ENCODE measurements at places on chromosomes 3 and 15.

- DNase-seq: no peak
Measured at GRCh38 chr15:69713726-69714559, 261.3 kb downstream of the RPLP1 start.

GRCh38 chr3:12999147-13000140 is 73.8 kb downstream of the IQSEC1 start:
- DNase-seq: no peak

GRCh38 chr3:164377466-164377865 is 700.8 kb downstream of the SI start:
- DNase-seq: no peak

GRCh38 chr15:50241684-50242450 is 23.7 kb downstream of the HDC start:
- no peak for DNase-seq

DNA sequence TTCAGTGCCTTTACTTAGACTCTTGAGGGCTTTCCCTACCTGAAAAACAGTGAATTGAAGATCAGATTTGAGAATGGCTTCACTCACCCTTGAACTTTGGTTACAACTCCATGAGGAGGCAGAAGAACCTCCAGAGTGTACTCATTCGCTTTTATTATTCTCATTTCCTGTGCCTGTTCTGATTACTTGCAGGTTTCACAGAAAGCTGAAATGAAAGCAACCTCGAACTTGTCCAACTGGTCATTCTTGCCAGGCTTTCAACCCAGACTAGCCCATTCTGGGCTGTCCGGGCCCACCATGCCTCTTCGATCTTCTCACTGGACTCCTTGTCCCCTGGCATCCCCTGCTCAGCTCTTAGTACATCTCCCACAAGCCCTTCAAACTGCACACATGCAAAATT is 20.2 kb upstream of the THUMPD3 start:
- no peak for DNase-seq

DNA sequence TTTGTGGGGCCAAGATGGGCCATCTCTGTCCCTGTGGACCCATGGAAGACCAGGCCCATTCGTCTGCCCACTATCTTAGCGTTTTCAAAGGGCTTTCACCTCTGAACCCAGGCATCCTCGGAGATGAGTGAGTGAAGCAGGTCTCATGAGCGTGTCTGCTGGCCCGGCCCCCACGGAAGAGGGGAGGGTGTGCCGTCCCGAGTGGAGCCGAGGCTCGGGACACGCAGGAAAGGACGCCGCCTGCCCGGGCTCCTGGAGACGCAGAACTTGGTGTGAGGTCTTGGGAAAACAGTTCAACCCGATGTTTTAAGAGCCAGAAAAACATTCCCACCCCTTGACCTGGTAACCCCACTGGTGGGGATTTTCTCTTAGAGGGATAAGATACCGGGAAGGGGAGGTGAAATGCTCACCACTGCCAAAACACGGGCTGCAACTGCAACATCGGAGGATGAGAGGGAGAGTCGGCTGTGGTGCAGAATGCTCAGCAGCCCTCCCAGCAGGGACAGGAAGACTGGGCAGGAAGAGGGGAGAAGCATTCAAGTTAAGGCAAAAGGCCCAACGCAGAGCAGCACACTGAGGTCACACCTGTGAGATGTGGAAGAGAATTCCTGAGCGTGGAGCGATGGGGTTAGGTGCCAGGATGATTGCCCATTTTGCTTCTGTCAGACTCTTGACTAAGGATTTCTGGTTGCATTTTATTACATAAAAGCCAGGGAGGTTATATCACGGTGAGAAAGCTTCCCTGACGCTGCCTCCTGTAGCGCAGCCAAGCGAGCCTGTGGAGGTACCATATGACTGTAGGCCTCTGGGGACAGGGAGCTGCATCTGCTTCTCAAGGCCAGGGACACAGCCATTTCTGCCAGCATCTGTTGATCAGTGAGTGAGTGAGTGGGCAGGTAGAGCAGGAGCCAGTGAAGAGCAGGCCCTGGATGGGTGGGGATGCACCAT is 14.1 kb upstream of the STAB1 start:
- no peak for DNase-seq

DNA sequence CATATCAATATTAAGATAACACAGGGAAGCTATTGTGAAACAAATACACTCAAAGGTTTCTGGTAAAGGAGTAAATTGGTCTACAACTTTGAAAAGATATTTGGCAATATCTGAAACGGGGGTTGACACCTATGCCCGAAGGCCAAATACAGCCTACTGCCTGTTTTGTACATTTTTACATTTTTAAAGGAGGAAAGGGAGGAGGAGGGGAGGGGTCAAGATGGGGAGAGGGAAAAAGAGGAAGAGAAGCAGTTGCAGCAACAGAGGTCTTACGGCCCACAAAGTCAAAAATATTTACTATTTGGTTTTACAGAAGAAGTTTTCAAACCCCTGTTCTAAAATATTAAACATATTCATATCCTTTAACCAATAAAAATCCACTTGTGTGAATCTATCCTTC is 94.2 kb downstream of the FMN1 start:
- DNase-seq: no peak

- DNase-seq: no peak
Measured at GRCh38 chr15:80437334-80437891, 33.2 kb downstream of the ARNT2 start.

DNA sequence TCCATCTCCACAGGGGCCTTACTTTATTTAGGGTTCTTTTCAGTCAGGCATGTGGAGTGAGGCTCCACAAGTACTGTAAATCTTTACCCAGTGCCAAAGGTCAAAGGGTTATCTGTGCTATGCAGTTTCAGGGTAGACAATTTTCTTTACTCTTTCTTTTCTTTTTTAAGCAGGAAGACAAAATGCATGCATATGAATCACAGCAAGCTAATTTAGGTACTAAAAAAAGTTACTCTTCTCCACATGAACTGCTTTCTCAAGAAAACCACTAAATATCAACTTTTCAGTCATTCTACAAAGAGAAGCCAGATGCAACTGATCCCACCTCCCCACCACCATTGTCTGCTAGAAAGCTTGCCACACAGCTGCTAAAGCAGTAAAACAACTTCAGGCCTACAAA is 73.3 kb upstream of the PYGO1 start:
- no peak for DNase-seq

GRCh38 chr3:139534455-139534812 is 5.1 kb downstream of the RBP1 start:
- DNase-seq: peak; percentile 55

- DNase-seq: no peak
Measured at GRCh38 chr3:168100777-168101492, 5.2 kb upstream of the GOLIM4 start.

DNA sequence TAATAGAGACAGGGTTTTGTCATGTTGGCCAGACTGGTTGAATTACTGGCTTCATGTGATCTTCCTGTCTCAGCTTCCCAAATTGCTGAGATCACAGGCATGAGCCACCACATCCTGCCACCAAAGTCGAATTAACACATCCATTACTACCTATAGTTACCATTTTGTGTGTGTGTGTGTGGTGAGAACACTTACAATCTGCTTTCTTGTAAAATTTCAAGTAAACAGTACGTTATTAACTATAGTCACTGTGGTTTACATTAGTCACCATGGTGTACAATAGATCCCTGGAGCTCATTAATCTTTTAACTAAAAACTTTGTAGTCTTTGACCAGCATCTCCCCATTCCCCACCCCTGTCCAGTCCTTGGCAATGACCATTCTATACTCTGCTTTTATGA is 270.0 kb downstream of the NAALADL2 start:
- DNase-seq: no peak

DNA sequence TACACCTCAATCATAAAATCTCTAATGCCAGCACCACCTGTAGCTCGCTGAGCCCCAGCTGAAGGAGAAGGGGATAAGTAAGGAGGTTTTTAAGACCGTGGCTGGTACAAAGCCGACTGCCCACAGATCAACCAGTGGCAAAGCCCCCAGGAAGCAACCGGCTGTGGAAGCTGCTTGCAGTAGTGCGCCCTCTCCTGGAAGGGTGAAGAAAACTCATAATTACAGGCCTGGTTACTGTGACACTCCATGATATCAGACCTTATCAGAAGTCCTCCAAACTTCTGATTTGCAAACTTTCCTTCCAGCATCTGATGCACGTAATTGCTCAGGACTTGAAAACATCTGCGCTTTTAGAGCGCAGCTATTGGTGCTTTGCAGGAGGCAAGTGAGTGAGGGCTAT is 63.1 kb upstream of the MCTP2 start:
- DNase-seq: no peak

DNA sequence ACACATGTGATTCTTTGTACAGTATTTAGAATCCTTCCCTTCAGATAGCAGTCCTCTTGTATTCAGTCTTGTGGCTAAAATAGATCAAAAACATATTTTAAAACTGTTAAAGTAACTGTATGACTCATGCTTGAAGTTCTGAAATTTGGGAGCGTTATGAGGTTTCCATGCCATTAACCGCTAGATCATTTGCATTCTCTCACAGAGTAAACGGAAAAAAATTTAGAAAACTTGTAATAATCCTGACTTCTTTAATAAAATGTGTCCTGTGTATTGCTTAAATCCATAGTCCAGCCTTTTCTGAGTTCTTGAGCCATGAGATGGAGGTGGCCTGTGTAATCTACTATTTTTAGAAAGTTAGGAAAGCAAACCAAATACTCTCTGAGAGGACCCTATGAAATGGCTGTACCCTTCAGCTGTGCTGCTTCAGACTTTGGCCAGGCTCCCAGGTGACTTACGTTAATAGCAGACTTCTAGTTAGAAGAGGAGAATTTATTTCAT is 33.8 kb downstream of the MBNL1 start:
- no peak for DNase-seq

GRCh38 chr3:189355115-189355480 is 183.3 kb downstream of the TPRG1 start:
- DNase-seq: no peak

DNA sequence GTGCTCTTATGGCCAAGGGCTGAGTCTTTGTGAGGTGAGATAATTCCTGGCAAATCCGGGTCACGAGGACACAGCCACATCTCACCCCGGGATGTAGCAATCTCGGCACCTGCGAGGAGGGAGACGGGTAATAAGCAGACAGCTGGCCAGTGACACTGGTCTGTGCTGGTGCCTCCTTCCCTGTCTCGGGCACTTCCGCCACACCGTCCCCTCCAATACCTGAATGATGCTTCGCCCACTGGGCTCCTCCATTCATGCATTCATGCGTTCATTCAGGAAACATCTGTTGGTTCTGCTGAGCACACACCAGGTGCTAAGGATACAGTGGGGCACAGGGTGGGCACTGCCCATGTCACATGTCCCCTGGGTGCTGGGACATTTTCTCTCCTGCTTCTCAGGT is 60.1 kb downstream of the ATP10A start:
- DNase-seq: no peak

DNA sequence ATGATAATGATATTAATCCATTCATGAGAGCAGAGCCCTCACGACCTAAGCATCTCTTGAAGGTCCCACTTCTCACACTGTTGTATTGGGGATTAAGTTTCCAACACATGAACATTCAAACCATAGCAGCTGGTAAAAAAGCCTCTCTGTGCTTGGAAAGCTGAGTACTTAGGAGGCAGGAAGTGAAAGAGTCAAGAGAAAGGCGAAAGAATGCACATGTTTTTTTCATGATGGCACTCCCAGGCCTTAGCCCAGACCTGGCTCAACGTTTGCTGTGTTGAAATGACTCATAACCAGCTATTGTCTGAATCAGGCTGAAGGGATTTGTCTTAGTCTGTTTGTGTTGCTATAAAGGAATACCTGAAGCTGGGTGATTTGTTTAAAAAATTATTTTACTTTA is 84.4 kb upstream of the RGMA start:
- no peak for DNase-seq

- DNase-seq: peak; percentile 32
Measured at GRCh38 chr3:50167069-50167840, 12.1 kb downstream of the SEMA3F start.

DNA sequence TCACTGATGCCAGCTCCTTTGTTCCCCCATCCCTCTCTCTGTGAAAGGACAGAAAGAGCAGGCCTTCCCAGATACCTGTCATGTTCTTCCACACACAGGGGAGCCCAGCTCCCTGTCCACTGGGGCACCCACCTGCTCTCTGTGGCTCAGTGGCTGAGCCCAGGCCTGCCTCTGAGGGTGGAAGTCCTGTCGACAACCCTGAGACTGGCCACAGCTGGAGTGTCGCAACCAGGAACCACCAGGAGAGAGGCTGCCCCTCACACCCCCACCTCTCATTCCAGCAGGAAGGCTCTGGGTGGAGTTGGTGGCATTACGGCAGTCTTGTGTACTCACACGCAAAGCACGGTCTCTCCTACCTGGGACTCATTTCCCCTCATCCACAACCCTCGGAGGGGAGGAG is 66.3 kb downstream of the MEGF11 start:
- DNase-seq: no peak

- DNase-seq: no peak
Measured at GRCh38 chr3:124272605-124273151, 280.8 kb upstream of the ROPN1 start.

DNA sequence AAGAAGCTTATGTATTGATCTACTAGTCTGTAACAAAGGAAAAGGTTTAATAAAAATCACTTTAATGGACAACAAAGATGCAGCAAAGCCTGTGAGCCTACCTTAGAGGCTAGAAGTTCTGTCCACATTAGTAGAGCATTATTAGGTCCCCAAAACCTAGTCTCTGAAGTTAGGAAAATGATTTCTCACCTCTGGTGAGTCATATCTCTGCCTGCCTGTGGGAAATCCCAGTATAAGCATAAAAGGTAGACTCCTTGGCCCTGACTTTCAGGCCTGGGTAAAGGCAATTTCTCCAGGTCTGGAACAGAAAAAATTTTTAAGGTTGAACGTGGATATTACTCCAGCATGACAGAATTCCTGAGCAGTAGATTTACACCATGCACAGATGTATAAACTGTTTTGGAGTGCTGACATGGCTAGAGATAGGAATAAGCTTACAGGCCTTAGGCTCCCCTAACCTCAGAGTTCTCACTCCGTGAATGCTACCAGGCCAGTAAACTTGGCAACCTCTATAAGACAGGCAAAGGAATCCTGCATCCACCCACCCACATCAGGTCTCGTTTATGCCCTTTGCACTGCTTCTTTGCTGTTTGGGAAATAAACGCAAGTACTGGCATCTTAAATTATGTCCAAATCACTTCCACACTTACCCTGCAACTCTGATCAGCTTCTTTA is 104.1 kb downstream of the SERPINI1 start:
- DNase-seq: no peak

- DNase-seq: no peak
Measured at GRCh38 chr3:133278260-133279043, 121.4 kb upstream of the BFSP2 start.

GRCh38 chr3:50885070-50885850 is 210.5 kb downstream of the DOCK3 start:
- peak; percentile 1 for DNase-seq

All from NCI-H1417 (cell line).